Bronchus fibroblast of lung (primary cell): ENCODE measurements at places on chromosomes 12 and 14. TPM values are rescaled to one million over a fixed set of nuclear protein-coding genes. Genes with fewer than 3 reads are reported as not detected.

The POTEG gene
- total RNA-seq: not detected in 2 replicates

The BCAT1 gene
- total RNA-seq: 100 and 110 TPM in 2 replicates

The COL2A1 gene
- total RNA-seq: 0.17 and 1.2 TPM in 2 replicates

The WNT1 gene
- not detected in 2 replicates for total RNA-seq

The AMIGO2 gene
- 0.74 and 1.2 TPM in 2 replicates for total RNA-seq

The SLC17A8 gene
- not detected in 2 replicates for total RNA-seq

The ACACB gene
- 1.7 and 2.5 TPM in 2 replicates for total RNA-seq

The LMO3 gene
- total RNA-seq: not detected in 2 replicates

The VEZT gene
- 28.2 and 29.8 TPM in 2 replicates for total RNA-seq

The PTHLH gene
- total RNA-seq: not detected in 2 replicates

The PMCH gene
- not detected in 2 replicates for total RNA-seq

The KRT6B gene
- not detected in 2 replicates for total RNA-seq

The KRT80 gene
- 0.15 and 0.17 TPM in 2 replicates for total RNA-seq

The CIROP gene
- 0.34 and 0.45 TPM in 2 replicates for total RNA-seq

The PPM1H gene
- total RNA-seq: 0.50 and 0.59 TPM in 2 replicates

The LMNTD1 gene
- total RNA-seq: 0.30 TPM in 1 of 2 replicates, not detected in the other

The CPNE6 gene
- not detected in 2 replicates for total RNA-seq

The ACSM4 gene
- not detected in 2 replicates for total RNA-seq

The CLEC2A gene
- not detected in 2 replicates for total RNA-seq

The HHIPL1 gene
- total RNA-seq: 1.8 and 2.7 TPM in 2 replicates

The RD3L gene
- not detected in 2 replicates for total RNA-seq

The SPX gene
- 1.2 TPM in 2 replicates for total RNA-seq

The MAP1LC3B2 gene
- 0.17 and 0.30 TPM in 2 replicates for total RNA-seq

The PRKAB1 gene
- total RNA-seq: 11.8 and 12.2 TPM in 2 replicates

The B3GNT4 gene
- total RNA-seq: 0.34 and 0.59 TPM in 2 replicates

The TSPAN8 gene
- not detected in 2 replicates for total RNA-seq

The TGFB3 gene
- 1.9 and 2.0 TPM in 2 replicates for total RNA-seq

The MYF6 gene
- total RNA-seq: 0.45 and 0.50 TPM in 2 replicates

The FAM186B gene
- total RNA-seq: under 0.01 and 0.34 TPM in 2 replicates

The SMOC1 gene
- total RNA-seq: 1.9 and 2.2 TPM in 2 replicates

The RNASE1 gene
- not detected in 2 replicates for total RNA-seq

The SBNO1 gene
- total RNA-seq: 9.7 and 12.9 TPM in 2 replicates

The SOAT2 gene
- under 0.01 TPM in 1 of 2 replicates, not detected in the other for total RNA-seq

The HOXC9 gene
- 0.15 TPM in 1 of 2 replicates, not detected in the other for total RNA-seq

The OTOGL gene
- under 0.01 and 0.17 TPM in 2 replicates for total RNA-seq

The SCNN1A gene
- 0.67 and 1.0 TPM in 2 replicates for total RNA-seq

The CCDC198 gene
- total RNA-seq: not detected in 2 replicates

The CDCA3 gene
- total RNA-seq: 103 and 118 TPM in 2 replicates

The INHBE gene
- 8.0 and 10.9 TPM in 2 replicates for total RNA-seq

The SUDS3 gene
- 16.3 and 19.0 TPM in 2 replicates for total RNA-seq

The PNP gene
- total RNA-seq: 51.7 and 54.6 TPM in 2 replicates

The KIF21A gene
- 1.6 and 3.5 TPM in 2 replicates for total RNA-seq

The HNF1A gene
- total RNA-seq: not detected in 2 replicates

The FAM177A1 gene
- total RNA-seq: 23.0 and 28.7 TPM in 2 replicates

The PELI2 gene
- 2.7 and 3.1 TPM in 2 replicates for total RNA-seq

The MIPOL1 gene
- total RNA-seq: 5.6 and 7.6 TPM in 2 replicates

The ARHGAP5 gene
- 14.4 and 24.7 TPM in 2 replicates for total RNA-seq

The WSCD2 gene
- not detected in 2 replicates for total RNA-seq

The C14orf132 gene
- 12.4 and 14.7 TPM in 2 replicates for total RNA-seq

The IL31 gene
- not detected in 2 replicates for total RNA-seq

The CDKN3 gene
- total RNA-seq: 126 and 140 TPM in 2 replicates

The SMCO2 gene
- not detected in 2 replicates for total RNA-seq

The FAIM2 gene
- total RNA-seq: 0.15 and 2.5 TPM in 2 replicates

The NXPH4 gene
- 0.50 and 1.5 TPM in 2 replicates for total RNA-seq

The ZDHHC22 gene
- total RNA-seq: not detected in 2 replicates

The KRT75 gene
- total RNA-seq: not detected in 2 replicates

The TC2N gene
- total RNA-seq: under 0.01 TPM in 1 of 2 replicates, not detected in the other
